ENCODE measurements at places on chromosomes 2 and 18.

DNA sequence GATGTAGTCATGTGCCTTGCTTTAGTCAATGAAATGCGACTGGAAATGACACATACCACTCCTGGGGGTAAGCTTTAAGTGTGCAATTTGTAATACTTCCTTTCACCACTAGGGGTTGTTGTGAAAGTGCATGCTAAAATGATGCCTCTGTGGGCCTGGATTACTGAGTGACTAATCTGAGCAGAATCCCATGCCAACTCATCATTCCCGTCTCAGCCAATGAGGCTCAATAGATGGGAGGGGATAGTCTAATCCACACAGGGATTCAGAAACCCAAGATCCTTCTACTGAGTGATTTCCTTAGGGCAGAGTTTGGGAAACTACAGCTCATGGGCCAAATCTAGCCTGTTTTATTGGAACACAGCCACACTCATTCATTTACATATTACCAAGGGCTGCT is 54.0 kb downstream of the HRH4 start:
- peak; percentile 21 for DNase-seq

- DNase-seq: no peak
Measured at GRCh38 chr2:38794235-38794946, 16.4 kb downstream of the GEMIN6 start.

GRCh38 chr2:204662956-204663355 is 117.7 kb downstream of the PARD3B start:
- no peak for DNase-seq

GRCh38 chr2:23622466-23622865 is 237.5 kb downstream of the KLHL29 start:
- DNase-seq: no peak

GRCh38 chr2:226839161-226839560 is 3.3 kb downstream of the RHBDD1 start:
- no peak for DNase-seq

DNA sequence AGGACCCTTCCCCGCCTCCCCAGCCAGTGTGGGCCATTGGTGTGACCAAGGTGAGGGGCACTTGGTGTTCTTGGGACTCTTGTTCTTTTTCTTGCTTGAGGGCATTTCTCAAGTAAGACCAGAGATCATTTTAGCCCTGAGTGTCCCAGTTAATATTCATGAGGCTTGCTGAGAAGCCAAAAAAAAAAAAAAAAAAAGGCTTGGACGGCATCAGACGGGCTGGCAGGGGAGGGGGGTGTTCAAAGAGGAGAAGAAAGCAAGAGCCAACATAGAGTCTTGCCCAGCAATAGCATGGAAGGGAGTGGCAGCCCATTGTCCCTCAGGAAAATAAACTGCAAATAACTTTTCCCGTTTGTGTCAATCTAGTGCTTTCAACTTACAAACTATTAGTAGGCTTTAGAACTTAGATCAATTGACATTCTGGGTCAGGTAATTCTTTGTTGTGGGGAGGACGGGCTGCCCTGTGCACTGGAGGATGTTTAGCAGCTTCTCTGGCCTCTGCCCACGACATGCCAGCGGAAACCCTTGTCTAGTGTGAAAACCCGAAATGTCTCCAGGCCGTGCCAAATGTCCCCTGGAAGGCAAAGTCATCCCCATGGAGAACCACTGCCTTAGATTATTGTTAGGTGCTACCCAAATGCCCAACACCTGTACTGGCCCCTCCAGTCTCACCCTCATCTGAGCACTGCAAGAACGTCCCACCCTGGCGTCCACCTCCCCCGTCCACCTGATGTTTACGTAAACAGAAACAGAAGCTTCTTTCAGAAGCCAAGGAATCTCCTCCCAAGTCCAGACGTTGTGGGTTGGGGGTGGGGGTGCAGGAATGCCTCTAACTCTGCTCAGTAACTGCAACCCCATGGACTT is 163.4 kb downstream of the BCL2 start:
- DNase-seq: no peak

DNA sequence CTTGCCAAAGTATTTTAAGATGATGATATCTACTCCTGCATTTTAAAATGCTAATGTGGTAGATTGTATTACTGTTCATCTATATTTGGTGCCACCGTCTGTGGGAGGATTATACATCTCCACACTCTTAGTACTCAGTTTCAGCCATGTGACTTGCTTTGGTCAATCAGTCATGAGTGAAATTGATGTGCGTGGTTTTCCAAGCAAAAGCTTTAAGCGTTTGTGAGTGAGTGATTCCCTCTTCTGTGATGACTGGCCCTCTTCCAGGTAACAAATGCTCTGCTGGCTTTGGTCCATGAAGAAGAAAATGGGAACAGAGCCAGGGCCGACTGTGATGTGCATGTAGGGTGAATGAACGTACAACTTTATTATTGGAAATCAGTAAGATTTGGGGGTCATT is 330.4 kb downstream of the LPIN1 start:
- DNase-seq: peak; percentile 52

GRCh38 chr18:51077217-51077616 is 47.2 kb downstream of the SMAD4 start:
- DNase-seq: peak; percentile 63

DNA sequence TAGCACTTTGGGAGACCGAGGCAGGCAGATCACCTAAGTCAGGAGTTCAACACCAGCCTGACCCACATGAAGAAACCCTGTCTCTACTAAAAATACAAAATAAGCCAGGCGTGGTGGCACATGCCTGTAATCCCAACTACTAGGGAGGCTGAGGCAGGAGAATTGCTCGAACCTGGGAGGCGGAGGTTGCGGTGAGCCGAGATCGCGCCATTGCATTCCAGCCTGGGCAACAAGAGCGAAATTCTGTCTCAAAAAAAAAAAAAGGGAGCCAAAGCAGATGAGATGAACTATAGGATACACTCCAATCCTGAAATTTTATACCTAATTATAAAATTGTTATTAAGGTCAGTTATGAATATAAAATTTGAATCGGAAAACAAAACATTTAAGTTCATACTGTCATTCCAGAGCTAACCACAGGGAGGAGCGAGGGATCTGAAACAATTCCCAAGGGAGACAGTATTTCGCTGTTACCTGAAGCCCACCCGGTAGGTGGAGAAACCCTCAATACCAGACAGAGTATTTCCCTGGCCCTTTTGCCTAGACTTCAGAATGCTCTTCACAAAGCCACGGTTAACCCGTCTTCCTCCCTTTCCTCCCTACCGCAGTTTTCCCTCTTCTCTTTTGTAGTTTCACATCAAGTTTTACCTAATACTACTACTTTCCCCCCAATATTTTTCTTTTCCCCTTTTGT is 1.4 kb downstream of the PPM1G start:
- DNase-seq: peak; percentile 41

DNA sequence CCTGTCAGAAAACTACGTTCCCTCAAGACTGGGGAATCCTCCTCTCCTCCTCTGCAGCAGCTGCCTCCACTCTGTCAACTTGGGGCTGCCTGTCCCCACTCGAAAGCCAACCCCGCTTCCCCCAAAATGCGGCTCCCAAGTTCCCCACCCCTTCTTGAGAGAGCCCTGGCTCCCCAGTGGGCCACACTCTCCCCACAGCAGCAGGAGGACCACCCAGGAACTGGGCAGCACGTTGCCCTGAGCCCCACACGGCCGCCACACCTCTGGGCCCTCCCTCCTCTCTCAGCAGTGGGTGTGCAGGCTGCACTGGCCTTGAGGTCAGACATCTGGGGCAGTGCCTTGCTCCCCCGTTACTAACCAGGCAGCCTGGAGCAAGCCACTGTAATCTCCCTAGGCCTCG is 9.6 kb upstream of the TEX51 start:
- no peak for DNase-seq

- no peak for DNase-seq
Measured at GRCh38 chr2:113032737-113033136, 19.9 kb downstream of the IL36B start.

DNA sequence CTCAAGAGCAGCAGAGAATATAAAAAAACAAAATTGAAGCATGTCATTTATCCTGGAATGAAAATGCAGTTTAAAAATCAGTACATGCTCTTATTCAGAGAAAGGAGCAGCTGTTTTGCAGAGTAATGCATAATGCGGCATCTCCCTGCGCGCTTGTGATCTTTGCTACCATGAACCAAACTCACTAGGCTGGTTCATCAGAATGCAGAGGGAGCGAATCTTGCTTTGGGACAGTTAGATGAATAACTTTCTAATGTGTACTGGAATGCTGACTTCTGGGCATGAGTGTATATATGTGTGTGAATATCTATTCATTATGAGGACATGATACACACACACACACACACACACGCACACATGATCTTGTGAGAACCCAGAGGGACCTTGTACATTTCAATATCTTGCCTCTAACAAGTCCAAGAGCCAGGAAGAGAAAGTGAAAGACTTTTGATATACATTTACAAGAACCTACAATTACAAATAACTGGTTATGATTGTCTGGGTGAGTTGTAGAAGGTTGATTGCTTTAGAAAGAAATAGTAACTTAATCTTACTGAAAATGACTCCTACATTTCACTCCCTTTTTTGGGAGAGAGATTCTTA is 54.1 kb upstream of the THOC1 start:
- DNase-seq: no peak

GRCh38 chr2:64406407-64406774 is 47.6 kb upstream of the LGALSL start:
- no peak for DNase-seq

- no peak for DNase-seq
Measured at GRCh38 chr2:151869291-151869690, 41.1 kb upstream of the ARL5A start.

DNA sequence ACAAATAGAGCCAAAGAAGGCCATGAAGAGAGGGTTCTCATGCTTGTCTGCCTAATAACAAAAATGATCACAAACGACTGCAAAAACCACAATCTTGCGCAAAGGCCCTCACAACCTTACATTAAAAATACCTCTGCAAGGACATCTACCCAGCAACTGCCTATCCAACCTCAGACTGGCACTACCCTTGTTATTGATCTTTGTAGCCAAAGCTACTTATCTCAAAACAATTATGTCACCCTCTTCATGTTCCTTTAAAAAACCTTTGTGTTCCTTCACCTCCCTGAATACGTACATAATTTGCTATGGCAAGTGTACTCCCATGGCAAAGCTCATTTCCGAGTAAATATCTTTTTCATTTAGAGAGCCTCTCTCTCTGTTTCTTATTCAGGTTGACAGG is 44.1 kb downstream of the TMEM163 start:
- no peak for DNase-seq

GRCh38 chr2:109160714-109161440 is 31.9 kb downstream of the SH3RF3 start:
- no peak for DNase-seq

DNA sequence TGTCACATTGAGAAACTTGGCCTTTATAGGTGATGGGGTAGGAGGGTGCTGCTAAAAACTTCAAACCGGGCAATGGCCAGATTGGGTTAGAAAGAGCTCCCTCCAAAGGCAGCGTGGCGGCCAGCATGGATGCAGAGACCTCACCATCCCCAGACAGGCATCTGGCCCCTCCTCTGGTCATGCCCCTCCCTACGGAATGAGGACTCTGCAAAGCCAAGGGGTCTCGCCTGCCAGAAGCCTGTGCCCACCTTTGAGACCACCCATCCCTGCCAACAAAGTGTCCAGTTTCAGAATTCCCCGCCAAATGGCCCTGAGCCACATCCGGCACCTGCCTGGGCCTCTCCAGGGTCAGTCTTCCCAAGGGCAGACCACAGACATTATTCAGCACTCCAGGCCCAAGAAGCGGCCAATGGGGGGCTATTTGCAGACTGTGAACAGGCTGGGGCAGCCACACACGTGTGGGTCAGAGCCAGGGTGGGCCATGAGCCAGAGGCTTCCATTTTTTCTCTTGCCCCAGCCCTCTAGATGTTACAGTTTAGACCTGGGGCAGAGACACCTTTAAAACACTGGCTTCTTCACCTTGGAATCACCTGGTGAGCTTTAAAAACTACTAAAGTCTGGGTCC is 4.2 kb upstream of the ATP6V1B1 start:
- no peak for DNase-seq
